ENCODE measurements at places on chromosomes 12 and 14.

- DNase-seq = no peak
Measured at GRCh38 chr14:76088771-76089571, 62.8 kb upstream of the GPATCH2L start.

DNA sequence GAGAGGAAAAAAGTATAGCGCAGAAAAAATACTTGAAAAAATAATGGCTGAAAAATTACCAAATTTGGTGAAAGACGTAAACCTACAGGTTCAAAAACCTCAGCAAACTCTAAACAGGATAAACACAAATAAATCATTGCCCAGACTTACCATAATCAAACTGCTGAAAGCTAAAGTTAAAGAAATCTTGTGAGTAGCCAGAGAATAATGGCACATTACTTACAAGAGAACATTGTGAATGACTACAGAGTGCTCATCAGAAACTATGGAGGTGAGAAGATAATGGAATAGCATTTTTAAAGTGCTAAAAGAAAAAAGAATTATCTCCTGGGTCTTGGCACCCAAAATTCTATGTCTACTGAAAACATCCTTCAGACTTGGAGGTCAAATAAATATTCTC lies 36.0 kb downstream of the ATF1 start:
- DNase-seq = no peak

DNA sequence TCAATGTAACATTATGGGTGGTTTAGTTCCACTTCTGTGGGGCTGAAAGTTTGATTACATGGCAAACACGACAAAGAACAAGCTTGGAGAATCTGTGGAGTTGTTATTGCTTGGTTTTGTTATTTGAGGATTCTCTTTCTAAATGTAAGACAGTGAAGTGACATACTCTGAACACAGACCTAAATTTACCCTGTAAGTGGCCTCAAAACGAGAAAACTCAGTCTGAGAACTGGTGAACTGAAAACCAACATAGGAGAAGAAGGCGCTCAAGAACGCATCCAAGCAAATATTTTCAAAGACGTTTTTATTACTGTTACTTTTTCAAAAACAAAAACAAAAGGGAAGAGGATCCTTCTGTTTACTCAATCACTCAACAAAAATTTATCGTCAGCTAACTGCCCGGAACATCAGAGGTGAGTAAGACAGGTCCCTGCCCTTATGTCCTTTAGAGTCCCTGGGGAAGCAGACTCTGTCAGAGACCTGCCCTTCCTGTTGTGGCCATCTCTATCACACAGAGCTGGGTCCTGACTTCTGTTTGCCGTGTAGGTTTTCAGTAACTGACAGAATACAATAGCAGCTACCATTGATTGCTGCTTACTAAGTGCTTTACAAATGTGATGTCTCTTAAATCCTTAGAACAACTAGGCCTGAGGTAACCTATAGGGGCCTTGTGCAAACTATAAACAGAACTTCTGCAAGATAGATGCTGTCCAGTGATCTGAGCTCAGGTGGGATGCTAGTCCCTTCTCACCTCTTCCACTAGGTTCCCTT lies 79.3 kb upstream of the C12orf71 start:
- no peak for DNase-seq

DNA sequence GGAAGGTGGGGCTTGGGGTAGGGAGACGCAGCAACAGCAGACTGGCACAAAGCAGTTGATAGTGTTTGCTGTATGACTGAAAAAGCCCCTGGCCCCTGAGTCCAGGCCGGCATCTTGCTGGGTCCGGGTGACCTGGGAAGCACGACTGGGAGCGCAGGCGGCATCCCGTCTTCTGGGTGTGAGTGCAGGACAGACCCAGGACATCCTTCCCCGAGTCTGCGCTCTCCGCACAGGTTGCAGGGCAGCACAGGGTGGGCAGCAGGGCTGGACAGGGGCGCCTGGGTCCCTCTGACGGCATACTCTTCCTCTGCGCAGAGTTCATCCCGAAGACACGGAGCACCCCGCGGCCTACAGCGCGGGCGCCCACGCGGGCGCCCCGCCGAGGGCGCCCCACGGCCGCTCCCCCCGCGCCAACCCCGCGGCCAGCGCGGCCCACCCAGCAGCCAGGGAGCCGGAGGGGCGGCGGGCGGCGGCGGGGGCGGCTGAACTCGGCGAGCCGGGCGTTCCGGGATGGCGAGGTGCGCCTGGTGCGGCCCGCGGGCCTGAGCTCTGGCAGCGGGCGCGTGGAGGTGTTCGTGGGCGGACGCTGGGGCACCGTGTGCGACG lies 9.2 kb upstream of the CYP46A1 start:
- DNase-seq = no peak

DNA sequence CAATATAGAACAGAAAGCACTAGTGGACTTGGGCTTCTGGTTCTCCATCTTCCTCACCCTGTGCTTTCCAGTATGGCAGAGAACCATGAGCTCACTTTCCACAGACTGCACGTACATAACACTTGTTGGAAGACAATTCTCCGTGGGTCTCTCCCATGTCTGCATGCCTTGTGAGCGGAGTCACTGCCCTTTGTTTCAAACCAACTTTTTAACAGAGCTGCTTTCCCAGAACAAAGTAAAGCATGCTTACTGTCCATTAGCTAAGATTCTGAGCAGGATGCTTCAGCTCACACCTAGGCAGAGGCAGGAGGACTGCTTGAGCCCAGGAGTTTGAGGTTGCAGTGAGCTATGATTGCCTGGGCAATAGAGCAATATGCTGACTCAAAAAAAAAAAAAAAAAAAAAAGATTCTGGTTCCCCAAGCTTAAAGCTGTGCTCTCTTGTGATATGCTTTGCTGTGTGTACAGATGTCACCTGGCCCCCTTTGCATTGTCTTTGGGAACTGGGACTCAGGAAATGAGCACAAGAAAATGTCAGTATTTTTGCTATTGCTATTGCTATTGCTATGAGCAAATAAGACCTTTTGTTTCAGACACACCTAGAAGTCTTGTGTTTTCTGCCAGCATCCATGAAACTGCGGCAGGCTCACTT lies 54.6 kb upstream of the PTGR2 start:
- DNase-seq = no peak

- no peak for DNase-seq
Measured at GRCh38 chr14:41986700-41987099, 380.0 kb downstream of the LRFN5 start.

- no peak for DNase-seq
Measured at GRCh38 chr12:43066471-43066870, 476.9 kb upstream of the PRICKLE1 start.

DNA sequence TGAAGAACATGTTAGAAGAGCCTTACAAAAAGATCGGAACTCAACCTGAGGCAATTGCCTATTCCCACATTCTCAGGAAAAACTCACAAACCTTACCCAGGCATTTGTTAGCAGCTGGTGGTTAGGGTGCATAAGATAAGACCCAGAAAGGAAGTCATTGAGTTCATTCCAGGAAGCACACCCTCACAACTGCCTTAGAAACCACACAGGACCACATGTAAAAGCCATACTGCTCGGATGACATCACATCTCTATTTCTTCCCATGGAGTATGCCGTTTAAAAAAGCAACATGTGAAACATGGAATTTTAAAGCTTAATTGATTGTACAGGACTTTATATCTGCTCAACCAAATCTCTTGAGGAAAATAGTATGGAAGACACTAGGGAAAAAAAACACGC lies 411.2 kb downstream of the DAD1 start:
- no peak for DNase-seq

- no peak for DNase-seq
Measured at GRCh38 chr14:88802596-88802995, 9.8 kb upstream of the EML5 start.

GRCh38 chr14:51996148-51996746 lies 6.9 kb downstream of the RTRAF start:
- DNase-seq = no peak

DNA sequence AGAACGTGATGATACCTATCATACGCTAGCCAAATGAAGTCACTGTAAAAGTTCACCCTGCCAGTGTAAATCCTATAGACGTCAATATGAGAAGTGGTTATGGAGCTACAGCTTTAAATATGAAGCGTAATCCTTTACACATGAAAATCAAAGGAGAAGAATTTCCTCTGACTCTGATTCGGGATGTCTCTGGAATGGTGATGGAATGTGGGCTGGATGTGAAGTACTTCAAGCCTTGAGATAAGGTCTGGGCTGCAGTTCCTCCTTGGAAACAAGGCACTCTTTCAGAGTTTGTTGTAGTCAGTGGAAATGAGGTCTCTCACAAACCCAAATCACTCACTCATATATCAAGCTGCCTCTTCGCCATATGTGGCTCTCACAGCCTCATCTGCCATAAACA lies 53.1 kb upstream of the NAP1L1 start:
- DNase-seq = no peak

DNA sequence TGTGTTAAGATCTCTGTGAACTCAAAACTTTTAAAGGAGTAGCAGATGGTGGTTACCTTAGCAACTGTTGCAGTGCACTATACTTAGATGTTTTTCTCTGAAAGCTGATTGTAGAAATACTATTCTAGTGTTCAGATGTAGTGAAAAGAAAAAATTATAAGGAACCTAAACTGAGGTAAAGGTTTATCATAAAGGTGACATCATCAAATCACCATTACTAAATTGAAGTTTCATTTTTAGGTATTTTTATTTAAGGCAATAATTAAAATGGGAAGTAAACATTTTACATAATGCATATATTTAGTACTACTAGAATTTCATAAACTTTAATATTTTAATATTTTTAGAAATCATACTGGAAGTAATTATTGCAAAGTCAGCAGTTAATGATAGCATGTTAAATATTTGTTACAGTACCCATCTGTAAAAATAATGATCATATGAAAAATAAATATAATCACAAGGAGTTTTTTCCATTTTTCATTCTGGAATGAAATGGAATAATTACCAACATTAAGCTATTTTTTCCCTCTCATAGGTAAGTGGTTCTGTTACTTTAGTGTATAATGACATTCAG lies 141.1 kb upstream of the NAV3 start:
- no peak for DNase-seq

DNA sequence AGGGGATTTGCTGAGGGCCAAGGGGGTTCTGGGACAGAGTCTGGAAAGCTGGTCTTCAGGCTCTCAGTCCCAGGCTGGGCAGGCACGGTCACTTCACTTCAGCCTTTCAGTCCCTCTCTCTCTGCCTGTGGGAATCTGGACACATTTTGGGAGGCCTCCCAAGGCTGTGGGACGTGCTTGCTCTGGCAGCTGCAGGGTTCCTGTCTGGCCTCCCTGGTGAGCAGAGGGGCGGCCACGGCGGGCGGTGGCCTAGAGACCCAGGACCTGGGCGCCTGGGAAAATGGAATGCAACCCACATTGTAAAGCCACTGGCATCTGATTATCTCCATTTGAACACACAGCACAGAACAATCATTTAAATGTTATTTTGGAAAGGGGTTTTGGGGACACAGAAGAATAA lies 10.1 kb upstream of the ALDH2 start:
- no peak for DNase-seq

DNA sequence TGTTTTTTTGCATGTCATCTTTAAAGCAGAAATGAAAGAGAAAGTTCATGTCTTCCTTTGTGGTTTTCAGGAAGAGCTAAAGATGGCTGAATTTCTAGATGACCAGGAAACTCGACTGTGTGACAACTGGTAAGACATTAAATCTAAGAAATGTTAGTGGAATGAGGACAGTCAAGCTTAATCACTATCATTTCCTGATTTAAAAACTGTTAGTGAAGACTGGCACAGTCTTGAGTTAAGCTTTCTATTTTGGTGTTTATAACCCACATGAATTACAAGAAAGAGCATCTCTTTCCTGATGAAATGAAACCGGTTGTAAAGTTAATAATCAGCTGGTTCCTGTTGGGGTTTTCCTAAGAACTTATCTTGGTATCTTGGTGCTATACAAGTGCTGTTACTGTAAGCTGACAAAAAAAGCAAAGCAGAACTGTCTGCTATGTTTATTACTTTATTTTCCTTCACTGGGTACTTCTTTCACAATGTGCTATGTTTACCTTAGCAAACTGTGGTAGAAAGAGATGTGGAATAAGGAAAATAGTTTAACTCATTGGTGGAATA lies 5.2 kb downstream of the TRAFD1 start:
- no peak for DNase-seq

- no peak for DNase-seq
Measured at GRCh38 chr12:88361493-88361892, 218.8 kb downstream of the KITLG start.

DNA sequence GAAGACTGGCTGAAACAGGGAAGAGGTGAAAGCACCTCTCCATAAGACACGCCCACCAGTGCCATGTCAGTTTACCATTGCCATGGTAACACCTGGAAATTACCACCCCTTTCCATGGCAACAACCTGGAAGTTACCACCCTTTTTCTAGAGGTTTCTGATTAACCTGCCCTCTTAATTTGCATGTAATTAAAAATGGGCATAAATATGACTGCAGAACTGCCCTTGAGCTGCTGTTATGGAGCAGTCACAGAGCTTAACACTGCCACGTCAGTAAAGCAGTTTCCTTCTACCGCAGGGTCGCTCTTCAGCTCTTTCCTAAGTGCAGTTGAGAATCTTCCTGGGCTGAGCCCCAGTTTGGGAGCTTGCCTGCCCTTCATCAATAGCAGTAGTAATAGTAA lies 55.2 kb downstream of the RASSF3 start:
- DNase-seq = no peak

- no peak for DNase-seq
Measured at GRCh38 chr14:58327019-58327418, 28.7 kb downstream of the ARID4A start.

DNA sequence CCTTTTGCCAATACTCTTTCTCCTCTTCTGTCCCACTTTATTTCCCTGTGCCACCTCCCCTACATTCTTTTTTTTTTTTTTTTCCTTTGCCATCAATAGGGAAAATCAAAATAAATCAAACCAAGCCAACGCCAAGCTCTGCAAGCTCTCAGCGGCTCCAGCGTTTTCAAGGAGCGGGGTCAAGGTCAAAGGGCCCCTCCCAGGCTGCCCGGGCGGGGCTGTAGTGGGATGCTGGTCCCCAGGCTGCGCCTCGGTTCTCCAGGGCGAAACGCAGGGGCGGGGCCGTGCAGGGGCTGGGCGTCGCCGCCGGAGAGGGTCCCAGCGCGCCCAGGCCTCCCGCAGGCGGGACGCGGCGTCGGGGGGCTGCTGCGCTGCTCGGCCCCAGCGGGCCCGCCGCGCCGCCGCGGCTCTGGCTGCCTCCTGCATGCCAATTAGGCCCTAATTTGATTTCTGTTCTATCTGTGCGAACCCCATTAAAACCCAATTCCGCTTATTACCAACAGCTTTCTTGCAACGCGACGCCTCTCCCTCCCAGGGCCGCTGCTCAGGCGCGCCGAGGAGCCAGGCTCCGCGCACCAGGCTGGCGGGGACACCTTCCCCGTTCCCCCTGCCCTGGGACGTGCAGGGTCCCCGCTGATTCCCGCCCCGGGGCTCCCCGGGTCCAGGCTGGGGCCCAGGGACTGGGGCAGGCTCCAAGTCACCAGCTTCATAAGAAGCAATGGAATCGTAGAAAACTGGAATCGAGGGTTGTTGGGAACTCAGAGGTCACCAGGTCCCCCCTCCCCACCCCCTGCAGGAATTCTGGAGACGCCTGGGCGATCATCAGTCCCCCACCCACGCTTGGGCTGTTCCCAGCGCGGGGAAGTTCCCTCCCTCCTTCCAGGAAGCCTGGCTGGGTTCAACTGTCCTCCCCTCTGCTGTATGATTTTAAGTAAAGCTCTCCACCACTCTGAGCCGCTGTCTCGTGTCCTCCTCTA lies 50.7 kb upstream of the MAP1LC3B2 start:
- DNase-seq = no peak

All from Ammon's horn (tissue), 1 donor.